ENCODE measurements at places on chromosomes 7 and 10.
A peak's percentile ranks its signal among the peaks of the same experiment; 100 is the strongest.

DNA sequence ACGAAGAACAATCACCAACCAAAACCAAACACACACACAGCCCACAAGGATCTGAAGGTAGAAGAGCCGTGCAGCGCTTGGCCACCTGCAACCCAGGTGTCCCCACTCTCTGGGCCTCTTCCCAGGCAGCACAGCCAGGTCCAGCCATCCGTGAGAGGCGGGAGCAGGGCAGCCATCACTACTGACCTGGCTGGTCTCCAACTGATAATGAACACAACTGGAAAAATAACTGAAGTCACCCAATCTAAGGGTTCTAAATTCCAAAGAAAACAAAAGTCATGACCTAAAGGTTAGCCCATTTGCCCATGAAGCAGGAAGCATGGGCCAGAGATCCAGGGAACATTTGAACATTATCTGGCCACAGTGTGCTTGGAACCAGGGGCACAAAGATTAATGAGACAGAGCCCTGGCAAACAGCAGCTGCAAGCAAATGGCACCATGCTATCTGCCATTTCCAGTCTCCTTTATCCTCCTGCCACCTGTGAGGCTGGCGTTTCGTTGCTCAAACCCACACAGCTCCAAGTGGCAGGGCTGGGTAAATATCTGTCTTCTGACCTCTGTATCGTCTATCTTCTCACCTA is 207.9 kb downstream of the TNS3 start:
- DNase-seq: no peak

DNA sequence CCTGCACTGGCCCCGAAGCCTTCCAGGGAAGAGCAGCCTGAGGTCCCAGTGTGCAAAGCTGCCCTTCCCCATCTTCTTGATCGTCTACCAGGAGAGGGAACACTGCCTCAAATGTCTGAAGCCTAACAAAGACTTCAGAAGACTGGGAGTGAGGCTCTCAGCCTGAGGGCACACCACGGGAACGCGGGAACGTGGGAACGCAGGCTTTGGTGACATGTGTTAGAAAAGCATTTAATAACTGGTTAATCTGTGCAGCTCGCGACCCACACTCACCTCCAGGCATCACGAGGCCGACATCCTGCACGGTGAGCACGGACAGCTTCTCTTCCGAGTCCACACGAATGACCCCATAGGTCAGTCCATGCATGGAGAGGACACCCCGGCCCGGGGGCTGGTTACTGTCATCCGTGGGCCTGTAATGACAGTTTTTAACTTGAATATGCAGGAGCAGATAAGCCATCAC is 234.0 kb downstream of the ZMYND11 start:
- DNase-seq: no peak

GRCh38 chr7:2903682-2904162 is 59.6 kb upstream of the GNA12 start:
- DNase-seq: no peak

- DNase-seq: no peak
These were observed 303.1 kb upstream of the NPSR1 start for GRCh38 chr7:34354899-34355298.

GRCh38 chr7:132817949-132818348 is 241.7 kb upstream of the PLXNA4 start:
- DNase-seq: no peak

GRCh38 chr7:157875230-157876179 is 538.7 kb downstream of the DNAJB6 start:
- DNase-seq: no peak

DNA sequence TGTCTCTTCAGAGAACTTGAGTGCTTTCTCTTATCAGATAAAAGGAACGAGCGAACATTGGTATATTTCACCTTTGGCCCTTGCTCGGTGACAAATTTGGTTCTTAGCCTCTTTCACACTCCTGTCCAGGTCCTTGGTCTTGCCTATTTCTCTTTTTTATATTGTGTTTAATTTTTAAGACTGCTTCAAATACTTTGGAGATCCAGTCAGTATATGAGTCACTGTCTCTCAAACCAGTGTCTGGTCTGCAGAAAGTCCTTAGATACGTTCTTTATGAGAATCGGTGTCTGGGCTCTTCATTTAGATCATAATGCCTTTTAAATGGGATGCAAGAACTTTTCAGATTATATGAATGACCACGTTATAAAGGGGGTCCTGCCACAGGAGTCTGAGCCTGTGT is 55.0 kb downstream of the PIK3AP1 start:
- DNase-seq: no peak

- DNase-seq: no peak
These were observed 431.6 kb upstream of the GALNT17 start for GRCh38 chr7:70700055-70700940.

DNA sequence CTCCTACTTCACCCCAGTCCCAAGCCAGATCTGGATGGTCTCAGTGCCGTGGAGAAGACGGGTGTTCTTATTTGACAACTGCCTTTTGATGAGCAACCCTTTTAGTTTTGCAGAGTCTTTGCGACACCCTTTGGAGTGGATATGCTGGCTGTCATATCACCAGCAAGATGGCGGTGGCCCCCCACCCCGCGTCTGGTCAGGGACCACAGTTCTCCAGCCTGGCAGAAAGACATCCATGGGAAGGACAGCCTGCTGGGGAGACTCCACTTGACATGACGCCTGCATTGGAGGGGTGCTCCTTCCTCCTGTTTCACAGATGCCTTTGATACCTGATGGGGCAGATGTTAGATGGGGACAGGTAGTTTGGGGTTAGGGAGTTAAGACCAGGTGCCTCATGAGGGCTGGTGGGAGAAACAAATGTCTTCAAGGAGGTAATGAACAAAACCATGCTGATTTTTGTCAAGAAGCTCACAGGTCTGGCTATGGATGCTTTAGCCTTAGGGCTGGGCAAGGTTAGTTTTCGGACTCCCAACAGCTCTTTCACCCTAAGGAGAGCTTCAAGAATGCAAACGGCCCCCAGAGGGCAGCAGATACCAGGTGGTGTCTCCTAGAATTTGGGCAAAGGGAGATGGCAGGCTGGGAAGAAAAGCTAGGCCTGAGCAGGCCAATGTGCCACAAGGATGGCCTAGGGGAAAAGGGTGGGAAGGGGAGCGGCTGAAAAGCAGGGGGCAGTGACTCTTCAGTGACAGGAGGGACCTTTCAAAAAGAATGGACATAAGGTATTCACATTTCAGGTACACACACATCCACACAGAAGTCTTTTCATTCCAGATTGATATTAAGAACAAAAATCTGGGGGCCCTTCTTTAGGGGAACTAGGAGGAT is 95.2 kb downstream of the CLEC2L start:
- DNase-seq: peak; percentile 47

DNA sequence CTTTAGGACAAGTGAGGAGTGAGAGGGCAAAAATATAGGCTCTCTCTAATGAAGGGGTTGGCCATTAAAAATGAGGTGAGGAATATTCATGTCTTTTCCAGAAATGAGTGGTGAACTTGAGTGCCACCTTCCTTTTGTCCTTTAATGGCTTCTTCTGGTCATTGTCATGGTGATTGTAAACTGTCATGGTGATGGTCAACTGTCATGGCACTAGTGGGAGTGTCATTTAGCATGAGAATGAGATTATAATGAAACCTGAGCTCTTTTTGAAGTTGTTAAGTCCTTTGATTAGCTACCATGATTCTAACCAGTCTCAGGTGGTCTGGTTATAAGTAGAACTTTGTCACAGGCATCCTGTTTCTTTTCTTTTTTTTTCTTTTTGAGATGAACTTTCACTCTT is 524.4 kb downstream of the NEBL start:
- DNase-seq: no peak

DNA sequence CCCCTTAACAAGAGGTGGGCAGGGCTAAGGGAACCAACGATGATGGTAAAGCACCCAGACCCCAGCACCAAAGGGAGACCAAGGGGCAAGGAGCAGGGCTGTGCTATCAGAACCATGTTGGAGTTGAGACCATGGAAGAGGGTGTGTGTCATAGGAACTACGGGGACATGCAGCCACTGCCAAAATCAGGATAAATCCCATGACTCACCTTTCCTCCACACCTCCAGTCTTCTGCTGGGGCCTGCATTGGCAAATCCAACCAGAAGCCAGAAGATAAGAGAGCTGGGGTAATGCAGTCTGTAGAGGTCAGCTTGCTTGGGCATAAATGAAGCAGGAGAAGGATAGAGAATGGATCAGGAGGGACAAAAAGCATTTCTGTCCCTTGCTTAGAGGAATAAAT is 42.7 kb upstream of the SMARCD3 start:
- no peak for DNase-seq

DNA sequence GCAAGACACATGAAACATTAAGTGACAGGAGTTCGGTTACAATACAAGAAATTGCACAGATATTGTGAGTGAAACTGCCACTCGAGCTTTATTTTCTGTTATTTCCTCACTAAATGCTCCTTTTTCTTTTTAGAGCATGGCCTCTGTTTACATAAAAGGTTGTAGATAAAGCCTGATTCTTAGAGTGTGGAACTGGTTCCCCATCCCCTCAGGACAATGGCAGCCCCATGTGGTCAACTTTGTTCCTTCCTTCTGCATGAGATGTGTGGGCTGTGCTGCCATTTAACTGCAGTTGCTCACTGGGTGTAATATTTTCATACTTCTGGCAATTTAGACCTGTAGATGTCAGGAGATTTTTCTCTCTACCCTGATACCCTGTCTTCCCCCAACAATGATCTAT is 70.2 kb downstream of the LRGUK start:
- no peak for DNase-seq

GRCh38 chr10:24721229-24722106 is 2.2 kb downstream of the ARHGAP21 start:
- peak; percentile 44 for DNase-seq

GRCh38 chr7:84529480-84530205 is 335.1 kb upstream of the SEMA3A start:
- DNase-seq: no peak

- no peak for DNase-seq
These were observed 3.7 kb downstream of the RGS10 start for GRCh38 chr10:119538632-119539358.

DNA sequence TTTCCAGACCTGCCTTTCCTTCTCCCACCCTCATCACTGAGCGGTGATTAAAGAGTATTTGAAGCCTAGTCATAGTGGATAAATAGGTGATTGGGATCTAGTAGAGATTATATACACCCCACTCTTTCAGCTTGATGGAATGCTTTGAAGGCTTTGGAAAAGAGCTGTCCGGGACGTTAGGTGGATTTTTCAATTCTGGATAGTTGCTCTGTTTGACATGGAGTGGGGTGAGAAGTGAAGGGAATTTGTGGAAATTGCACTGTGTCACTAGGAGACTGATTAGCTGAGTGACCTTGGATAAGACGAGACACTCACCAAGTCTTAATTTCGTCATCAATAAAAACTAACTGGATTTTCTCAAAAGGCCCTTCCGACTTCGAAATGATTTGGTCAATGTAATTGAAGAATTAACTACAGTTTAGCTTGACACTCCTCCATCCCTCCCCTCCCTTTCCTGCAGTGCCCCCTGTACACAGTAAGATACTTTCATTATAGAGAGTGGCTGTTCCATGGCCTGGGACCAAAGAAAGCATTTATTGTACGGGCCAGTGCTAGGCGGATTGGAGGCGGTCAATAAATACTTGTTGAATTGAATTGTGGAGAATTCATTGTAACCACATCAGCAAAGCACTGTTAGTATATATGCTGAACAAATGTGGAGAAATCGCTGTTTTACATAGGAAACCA is 962 bp downstream of the ZKSCAN1 start:
- peak; percentile 91 for DNase-seq

DNA sequence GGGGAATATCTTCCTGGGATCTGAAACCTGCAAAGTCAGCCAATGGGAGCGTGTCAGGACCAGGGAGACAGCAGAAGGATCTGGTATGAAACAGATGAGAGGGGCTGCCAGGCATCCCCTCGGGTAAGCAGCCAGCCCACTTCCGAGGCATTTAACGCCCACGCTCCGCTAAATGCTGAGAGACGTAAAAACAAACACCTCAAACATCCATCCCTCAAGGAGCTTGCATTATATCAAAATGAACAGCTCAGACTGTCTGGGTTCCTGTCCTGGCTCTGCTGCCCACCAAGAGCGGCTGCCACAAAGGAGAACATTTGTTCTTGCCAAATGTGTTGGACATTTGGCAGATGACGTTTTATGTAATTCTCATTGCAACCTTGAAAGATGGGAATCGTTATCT is 7.0 kb upstream of the SERPINE1 start:
- no peak for DNase-seq

GRCh38 chr10:1736972-1737221 is 428 bp downstream of the ADARB2 start:
- no peak for DNase-seq

GRCh38 chr10:93319096-93319495 is 163.0 kb downstream of the MYOF start:
- DNase-seq: no peak

GRCh38 chr10:51425431-51425830 is 274.0 kb downstream of the CSTF2T start:
- no peak for DNase-seq

- no peak for DNase-seq
These were observed 56.4 kb downstream of the STEAP1B start for GRCh38 chr7:22443370-22444180.

- peak; percentile 81 for DNase-seq
These were observed 49.1 kb upstream of the CDC14C start for GRCh38 chr7:48875045-48875916.
